ENCODE measurements at places on chromosomes 5 and 9.
A peak's percentile ranks its signal among the peaks of the same experiment; 100 is the strongest.

GRCh38 chr9:37197158-37198038, 77.0 kb downstream of the ZCCHC7 start:
- DNase-seq = peak; percentile 24

- DNase-seq = no peak
Observed at GRCh38 chr5:14374100-14374499, 207.5 kb upstream of the OTULINL start.

- DNase-seq = no peak
Observed at GRCh38 chr9:101737165-101737704, 1.2 kb downstream of the GRIN3A start.

- DNase-seq = no peak
Observed at GRCh38 chr9:105023788-105024187, 95.8 kb upstream of the ABCA1 start.

DNA sequence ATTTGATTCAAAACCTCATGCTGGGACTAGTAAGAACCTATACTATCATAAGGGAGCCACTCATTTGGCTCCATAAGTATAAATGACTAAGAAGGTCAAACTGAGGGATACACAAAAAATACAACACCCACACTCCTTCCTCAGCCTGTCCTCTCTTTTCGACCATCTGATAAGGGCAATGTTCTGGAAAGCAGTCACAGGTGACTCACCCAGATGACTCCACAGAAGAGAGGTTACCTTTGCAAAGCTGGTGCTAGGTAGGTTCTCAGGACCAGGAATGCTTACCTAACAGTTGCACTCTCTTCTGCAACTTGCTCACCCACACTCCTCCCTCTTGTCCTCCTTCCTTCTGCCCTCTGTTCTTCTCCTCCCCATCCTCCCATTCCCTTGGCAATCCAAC, 32.9 kb downstream of the LHFPL2 start:
- DNase-seq = no peak

GRCh38 chr9:136385015-136385414, 11.5 kb upstream of the CARD9 start:
- no peak for DNase-seq

DNA sequence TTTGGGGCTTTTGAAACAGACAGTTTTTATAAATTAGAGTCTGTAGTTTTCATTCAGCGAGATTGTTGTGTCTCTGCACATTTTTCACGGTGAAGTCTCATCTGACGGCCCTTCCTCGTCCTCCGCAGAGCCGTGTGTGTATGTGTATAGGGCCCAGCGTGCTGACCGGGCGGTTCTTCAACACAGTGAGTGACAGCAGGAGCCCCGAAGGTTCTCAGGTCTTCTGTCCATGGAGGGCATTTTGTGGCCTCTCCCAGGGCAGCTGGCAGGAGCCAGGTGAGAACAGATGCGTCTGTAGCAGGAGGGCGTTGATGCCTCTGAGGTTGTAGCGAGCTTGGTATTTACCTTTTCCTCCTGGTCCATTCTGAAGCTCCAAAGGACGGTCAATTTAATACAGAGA, 116.0 kb upstream of the LPCAT1 start:
- DNase-seq = no peak

DNA sequence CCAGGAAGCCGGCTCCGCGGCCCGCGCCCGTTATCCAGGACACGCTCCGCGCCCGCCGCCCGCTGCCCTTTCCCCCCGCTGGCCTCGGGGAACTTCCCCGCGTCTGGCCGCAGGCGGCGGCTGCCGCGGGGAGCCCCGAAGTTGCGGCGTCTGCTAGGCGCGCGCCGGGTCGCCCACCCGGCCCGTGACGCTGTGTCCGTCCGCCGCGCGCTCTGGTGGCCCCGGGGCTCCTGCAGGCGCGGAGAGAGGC, 621 bp upstream of the GCNT4 start:
- DNase-seq = no peak

DNA sequence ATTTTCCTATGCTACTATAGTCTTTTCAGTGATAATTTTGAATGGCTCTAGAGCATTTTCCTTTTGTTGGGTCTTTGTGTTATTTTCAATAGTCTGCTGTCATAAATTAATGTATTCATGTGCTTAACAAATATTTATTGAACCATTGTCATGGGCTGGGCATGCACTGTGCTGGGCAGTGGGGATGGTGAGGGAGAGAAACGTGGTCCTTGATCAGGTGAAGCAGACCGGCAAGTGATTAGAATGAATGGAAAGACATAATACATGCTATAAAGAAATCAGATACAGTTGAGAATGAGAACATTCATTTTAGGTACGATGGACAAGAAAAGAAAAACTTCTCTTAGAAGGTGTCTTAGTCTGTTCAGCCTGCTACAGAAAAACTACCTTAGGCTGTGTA, 66.1 kb downstream of the KIF4B start:
- DNase-seq = no peak

GRCh38 chr5:74541381-74541781, 99.1 kb downstream of the ENC1 start:
- peak; percentile 26 for DNase-seq

DNA sequence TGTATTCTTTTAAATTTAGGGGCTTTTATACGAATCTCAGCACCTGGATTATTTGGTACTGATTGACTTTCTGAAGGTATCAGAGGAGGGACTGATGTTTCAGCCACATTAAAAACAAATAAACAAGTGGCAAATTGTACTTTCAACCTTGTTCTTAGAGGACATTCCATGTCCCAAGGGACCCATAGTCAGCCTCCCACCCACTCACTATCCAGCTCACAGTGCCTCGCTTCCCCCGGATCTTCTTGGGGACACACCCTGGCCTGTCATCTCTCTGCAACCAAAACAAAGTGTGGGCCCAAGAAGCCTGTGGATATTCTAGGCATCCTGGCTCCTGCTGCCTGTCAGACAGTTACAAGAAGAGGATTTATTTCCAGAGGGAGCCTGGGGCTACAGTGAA, 8.8 kb upstream of the BOD1 start:
- no peak for DNase-seq

DNA sequence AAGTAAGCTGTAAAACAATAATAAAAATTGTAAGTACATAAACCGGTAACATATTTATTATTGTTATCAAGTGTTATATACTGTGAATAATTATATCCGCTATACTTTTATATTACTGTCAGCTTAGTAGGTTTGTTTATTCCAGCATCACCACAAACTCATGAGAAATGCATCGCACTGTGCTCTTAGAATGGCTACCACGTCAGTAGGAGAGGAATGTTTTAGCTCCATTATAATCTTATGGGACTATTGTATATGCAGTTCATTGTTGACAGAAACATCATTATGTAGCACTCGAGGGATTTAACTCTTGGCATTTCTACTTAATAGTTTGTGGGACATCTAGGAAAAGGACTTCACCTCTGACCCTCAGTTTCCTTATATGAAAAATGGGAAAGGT, 16.4 kb downstream of the SLC12A2 start:
- DNase-seq = no peak

- no peak for DNase-seq
Observed at GRCh38 chr5:136420168-136420898, 55.0 kb upstream of the TRPC7 start.

- DNase-seq = peak; percentile 84
Observed at GRCh38 chr9:37466037-37466709, 923 bp upstream of the ZBTB5 start.

- peak; percentile 73 for DNase-seq
Observed at GRCh38 chr5:74575741-74576538, 64.6 kb downstream of the ENC1 start.

- DNase-seq = no peak
Observed at GRCh38 chr9:134373269-134373668, 47.0 kb downstream of the RXRA start.

DNA sequence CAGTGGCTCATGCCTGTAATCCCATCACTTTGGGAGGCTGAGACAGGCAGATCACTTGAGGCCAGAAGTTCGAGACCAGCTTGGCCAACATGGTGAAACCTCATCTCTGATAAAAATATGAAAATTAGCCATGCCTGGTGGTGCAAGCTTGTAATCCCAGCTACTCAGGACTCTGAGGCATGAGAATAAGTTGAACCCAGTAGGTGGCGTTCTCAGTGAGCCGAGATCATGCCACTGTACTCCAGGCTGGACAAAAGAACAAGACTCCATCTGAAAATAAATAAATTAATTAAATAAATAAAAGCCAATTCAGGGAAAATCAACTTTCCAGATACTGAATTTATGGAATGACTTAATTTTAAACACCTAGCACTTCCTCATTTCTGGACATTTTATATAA, 1722.1 kb downstream of the MAT2B start:
- DNase-seq = no peak

DNA sequence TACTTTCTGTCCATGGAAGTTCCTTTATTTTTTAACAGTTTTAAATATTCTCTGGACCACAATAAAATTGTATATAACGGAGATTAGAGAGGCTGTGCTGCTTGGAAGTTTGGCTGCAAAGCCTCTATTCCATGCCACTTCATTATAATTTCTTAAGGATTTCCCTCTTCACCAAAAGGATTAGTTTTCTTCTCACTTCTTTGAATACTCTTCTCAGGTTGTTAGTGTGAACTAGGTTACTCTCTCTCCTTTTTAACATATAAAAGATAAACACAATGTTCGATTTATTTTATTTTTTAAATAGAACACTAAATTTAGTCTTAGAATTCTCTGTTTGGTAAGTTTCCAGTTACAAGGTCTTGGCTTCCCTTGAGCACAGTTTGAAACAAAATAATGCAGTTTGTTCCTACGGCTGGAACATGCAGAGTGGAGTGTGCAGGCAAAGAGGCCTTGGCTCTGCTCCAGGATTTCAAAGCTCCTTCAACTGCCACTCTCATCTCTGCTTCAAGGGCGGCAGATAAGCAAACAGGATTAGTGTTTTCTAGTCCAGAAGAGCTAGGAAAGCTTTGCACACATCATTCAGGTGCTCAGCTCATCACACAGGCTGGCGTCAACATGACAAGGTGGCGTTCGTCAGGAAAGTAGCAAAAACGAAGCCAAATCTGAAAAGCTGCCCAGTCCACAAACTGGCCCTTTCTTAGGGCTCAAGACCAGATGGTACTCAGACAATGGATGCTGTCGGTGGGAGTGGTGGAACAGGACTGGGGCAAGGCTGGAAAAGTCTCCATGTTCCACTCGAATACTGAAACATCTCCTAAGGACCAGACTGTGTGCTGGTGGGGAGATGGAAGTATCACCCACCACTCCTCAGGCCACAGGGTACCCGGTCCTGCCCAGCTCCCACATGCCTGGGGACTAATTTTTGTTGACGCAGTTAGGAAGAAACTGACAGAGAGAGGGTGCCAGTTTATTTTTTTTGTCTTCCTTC, 286.6 kb downstream of the CRB2 start:
- DNase-seq = peak; percentile 27

GRCh38 chr5:17169507-17169906, 47.9 kb upstream of the BASP1 start:
- peak; percentile 50 for DNase-seq

GRCh38 chr5:36643162-36643561, 36.8 kb downstream of the SLC1A3 start:
- DNase-seq = no peak

DNA sequence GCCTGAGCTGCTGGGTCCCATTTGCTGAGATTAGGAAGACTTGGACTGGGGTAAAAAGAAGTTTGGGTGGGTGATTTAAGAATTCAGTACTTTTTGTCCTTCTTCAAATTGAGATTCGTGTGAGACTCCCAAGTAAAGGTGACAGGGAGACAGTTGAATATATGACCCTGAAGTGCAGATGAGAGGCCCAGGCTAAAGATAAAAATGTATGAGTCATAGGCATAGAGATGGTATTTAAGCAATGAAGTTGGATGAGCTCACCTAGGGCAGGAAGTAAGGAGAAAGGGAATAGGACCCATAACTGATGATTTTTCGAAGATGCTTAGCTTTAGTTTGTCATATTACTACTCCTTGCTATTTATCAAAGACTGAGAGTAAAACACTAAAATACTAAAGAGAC, 255.9 kb upstream of the ADRA1B start:
- no peak for DNase-seq

GRCh38 chr5:88815050-88815789, 67.8 kb downstream of the MEF2C start:
- no peak for DNase-seq

GRCh38 chr5:100553209-100553608, 18.0 kb downstream of the FAM174A start:
- peak; percentile 25 for DNase-seq

DNA sequence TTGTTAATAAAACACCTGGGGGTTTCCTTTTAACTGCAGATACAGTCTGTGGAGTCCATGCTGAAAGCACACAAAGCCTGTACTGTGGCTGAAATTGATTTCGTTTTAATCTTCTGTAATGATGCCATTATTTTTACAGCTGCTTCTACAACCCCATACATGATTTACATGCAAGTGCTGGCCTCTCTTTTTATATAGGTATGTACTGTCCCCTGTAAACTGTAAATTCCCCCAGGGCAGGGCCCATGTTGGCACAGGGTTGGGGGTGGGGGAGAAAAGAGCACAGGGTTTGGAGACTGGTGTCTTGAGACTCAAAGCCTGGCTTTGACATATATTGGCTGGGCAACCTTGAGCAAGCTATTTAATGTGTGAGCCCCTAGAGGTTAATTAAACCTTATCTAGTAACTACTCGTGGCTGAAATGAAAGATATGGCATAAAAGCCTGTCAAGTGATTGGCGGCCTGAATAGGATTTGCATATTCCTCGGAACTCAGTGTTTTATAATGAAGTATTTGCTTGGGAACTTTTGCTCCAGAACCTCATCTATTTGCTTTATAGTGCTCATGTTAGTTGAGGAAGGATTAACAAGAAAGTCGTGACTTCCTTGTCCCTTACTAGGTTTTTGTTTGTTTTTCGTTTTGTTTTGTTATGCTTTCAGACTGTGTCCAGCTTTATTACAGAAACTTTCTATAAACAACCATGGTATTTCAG, 34.0 kb downstream of the KLF4 start:
- DNase-seq = no peak

- peak; percentile 74 for DNase-seq
Observed at GRCh38 chr5:158013939-158014338, 155.0 kb upstream of the CLINT1 start.

GRCh38 chr5:73534011-73534644, 31.3 kb downstream of the ANKRA2 start:
- DNase-seq = no peak

GRCh38 chr5:161676103-161676502, 9.4 kb upstream of the GABRA6 start:
- DNase-seq = no peak

DNA sequence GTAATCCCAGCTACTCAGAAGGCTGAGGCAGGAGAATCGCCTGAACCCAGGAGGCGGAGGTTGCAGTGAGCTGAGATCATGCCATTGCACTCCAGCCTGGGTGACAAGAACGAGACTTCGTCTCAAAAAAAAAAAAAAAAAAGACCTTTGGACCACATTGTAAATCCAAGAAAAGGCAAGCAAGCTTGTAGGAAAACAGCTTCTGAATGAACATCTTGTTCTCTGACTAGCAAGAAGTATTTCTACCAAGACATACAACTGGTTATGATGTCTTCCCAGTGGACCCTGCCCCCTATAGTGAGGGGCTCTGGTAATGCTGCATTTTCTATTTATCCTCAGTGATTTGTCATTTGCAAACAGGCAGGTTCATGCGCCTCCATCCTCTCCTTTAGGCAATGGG, 4.5 kb upstream of the EIF4EBP3 start:
- no peak for DNase-seq

DNA sequence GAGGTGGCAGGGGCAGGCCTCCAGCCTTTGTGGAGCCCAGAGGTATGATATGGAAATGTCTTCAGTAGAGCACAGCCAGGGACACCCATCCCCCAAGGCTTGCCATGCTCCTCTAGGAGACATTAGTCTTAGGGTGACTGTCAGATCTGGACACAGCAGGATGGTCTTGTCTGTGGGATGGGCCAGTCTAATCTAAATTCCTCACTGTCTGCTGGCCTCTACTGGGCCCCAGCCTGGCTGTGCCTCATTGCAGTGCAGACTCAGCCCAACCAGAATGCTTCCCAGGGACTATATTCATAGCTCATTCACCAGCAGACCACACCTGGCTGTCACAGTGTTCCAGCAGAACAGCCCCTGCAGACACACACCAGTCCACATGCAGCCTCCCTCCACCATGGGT, 129.5 kb upstream of the MRPS30 start:
- no peak for DNase-seq
